ENCODE measurements at places on chromosomes 3 and 15. TPM values are rescaled to one million over a fixed set of nuclear protein-coding genes. Genes with fewer than 3 reads are reported as not detected.
A peak's percentile ranks its signal among the peaks of the same experiment; 100 is the strongest.

- H3K27me3 ChIP-seq, result no peaks in the 10 kb centered on the region
- H3K4me1 ChIP-seq, result peaks cover 21% of the 10 kb centered on the region
- H3K4me3 ChIP-seq, result peak within 1 kb of the TSS; percentile 94
- peak within 1 kb of the TSS; percentile 100 for H3K27ac ChIP-seq
- peaks cover 18% of the 10 kb centered on the region for H3K36me3 ChIP-seq
Observed at GRCh38 chr3:120742198-120742848, at the start of the genes GTF2E1 and RABL3. GTF2E1 (plus strand) TSS chr3:120742744; CDS start chr3:120750553, 7,809 bp downstream. RABL3 (minus strand) TSS chr3:120742516; CDS start chr3:120742507, 9 bp downstream.

DNA sequence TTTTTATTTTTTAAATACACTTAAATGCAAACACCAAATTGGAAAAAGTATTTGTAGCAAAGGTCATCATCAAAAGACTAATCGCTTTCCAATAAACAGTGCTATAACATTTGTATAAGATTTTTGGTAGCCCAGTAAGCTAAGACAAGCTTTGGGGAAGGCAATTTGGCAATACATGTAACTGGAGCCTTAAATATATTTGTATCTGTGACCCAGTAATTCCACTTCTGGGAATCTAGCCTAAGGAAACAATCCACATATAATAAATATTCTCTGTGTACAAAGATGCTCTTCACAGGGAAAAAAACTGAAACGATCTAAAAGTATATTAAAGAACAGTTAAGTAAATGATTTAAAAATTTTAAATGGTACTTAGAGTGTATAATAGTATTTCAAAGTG is 65.5 kb upstream of the TJP1 start:
- peaks cover 26% of the 10 kb centered on the region for H3K4me1 ChIP-seq
- no peak for DNase-seq
- peaks cover 13% of the 10 kb centered on the region for H3K27me3 ChIP-seq
- H3K36me3 ChIP-seq, result no peaks in the 10 kb centered on the region

- DNase-seq, result no peak
- H3K27ac ChIP-seq, result peak overlapping the region; percentile 99
- H3K4me3 ChIP-seq, result peak overlapping the region; percentile 97
Observed at GRCh38 chr3:196740481-196741248, 1.0 kb downstream of the PAK2 start.

- no peak for DNase-seq
- no peaks in the 10 kb centered on the region for H3K27me3 ChIP-seq
Observed at GRCh38 chr3:132318451-132318850, 1.2 kb downstream of the ACP3 start.

DNA sequence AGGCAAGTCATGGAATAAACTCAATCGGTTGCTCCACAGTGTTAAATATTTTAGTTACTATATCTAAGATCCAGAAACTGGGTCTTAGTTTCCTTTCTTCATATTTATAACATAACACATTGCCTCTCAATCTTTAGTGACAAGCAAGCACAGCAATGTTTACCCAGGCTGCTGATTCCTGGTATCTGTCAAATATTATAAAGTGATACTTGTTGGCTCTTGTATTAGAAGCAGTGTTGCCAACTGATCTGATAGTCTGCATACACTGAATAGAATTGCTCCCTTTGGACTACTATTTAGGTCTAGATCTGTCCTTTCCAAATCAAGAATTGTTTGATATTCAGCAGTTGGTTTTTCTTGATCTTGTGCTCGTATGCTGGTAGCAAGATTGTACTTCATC is 7.2 kb upstream of the HHLA2 start:
- peaks cover 4% of the 10 kb centered on the region for H3K36me3 ChIP-seq
- H3K4me3 ChIP-seq, result no peak overlapping the region
- no peaks in the 10 kb centered on the region for H3K27me3 ChIP-seq
- H3K4me1 ChIP-seq, result peaks cover 3% of the 10 kb centered on the region
- DNase-seq, result no peak

DNA sequence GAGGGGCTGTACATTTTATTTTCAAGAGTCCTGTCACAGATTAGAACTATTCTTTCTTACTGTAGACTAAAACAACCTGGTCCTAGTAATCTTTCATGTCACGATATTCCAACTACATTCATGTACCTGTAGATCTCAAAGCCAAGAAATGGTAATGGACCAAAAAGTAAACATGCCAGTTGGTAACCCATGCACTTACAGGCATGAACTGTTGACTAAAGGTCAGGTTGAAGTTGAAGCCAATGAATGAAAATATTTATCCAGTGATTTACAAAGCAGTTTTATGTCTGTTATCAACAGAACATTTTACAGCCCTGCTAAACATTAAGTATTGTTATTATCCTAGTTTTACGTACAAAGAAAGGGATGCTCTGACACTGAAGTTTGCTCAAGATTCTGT is 25.3 kb downstream of the LRRC57 start:
- H3K4me1 ChIP-seq, result no peaks in the 10 kb centered on the region
- H3K27me3 ChIP-seq, result no peaks in the 10 kb centered on the region
- no peak overlapping the region for H3K27ac ChIP-seq
- H3K4me3 ChIP-seq, result no peak overlapping the region
- DNase-seq, result no peak

DNA sequence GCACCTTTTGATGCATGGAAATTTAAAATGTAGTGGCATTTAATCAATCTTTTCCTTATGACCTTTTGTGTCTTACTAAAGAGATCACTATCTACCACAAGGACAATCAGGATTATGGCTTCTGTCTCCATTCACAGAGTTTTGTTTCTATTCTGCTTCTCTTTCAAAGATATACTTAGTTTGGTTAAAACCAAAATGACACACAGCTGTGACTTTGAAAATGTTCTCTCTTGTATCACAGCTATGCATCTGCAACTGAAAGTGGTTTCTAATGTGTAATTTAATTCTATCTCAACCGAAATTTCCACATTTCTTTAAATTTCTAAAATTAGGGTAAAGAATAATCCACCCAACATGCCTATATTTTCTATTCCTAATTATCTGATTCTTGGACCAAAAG is 27.7 kb downstream of the HLTF start:
- no peak overlapping the region for H3K4me3 ChIP-seq
- no peak for DNase-seq
- H3K36me3 ChIP-seq, result peaks cover 47% of the 10 kb centered on the region
- H3K27me3 ChIP-seq, result no peaks in the 10 kb centered on the region
- no peaks in the 10 kb centered on the region for H3K4me1 ChIP-seq

- no peak for DNase-seq
- no peak overlapping the region for H3K4me3 ChIP-seq
- H3K27ac ChIP-seq, result no peak overlapping the region
- no peaks in the 10 kb centered on the region for H3K36me3 ChIP-seq
Observed at GRCh38 chr3:30804984-30805383, 89.5 kb downstream of the GADL1 start.

DNA sequence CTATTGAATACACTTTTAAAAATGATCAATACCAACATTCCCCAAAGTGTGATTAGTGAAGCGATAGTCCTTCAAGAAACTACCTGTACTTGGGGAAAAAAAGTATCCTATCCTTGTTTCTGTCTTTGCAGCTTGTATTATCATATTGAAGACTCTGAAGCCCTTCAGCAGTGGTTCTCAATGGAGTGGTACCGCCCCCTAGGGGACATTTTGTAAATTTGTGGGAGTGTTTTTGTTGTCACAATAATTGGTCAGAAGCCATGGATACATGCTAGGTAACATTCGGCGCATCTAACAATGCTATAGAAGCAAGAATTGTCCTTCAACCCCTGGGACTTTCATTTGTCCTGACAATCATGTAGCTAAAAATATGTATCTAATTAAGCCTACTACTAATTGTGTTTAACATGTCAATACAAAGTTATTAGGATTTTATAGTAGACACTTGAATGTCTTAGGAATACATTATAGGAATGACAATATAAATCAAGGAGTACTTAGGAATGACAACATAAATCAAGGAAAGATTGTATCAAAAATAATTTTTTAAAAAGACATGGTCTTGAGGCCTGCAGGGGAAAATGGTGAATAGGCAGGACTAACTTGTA is 53.7 kb downstream of the NMD3 start:
- no peaks in the 10 kb centered on the region for H3K27me3 ChIP-seq
- no peak overlapping the region for H3K4me3 ChIP-seq
- no peak overlapping the region for H3K27ac ChIP-seq
- peaks cover 32% of the 10 kb centered on the region for H3K36me3 ChIP-seq
- no peak for DNase-seq

DNA sequence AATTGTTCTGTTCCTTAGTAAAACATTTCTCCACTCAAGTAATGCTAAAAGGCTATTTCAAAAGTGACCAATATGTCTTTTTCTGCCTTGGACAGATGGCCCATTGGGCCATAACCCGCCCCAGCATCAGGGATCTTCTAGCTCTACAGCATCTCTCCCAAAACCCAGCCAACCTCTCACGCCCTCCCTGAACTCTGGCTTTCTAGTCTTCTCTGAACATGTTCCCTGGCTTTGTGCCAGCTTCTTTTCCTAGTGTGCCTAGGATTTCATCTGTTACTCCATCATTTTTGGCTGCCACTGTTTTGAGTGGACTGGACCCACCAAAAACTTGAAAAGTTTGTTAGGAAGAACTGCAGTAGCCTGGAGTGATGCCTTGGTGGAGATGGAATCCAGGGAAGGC is 30.7 kb downstream of the TRPM1 start:
- no peaks in the 10 kb centered on the region for H3K4me1 ChIP-seq
- no peak overlapping the region for H3K27ac ChIP-seq
- no peaks in the 10 kb centered on the region for H3K36me3 ChIP-seq
- no peak overlapping the region for H3K4me3 ChIP-seq

- peak overlapping the region; percentile 99 for H3K27ac ChIP-seq
- H3K4me1 ChIP-seq, result peaks cover 31% of the 10 kb centered on the region
- no peak for DNase-seq
- peak overlapping the region; percentile 93 for H3K4me3 ChIP-seq
Observed at GRCh38 chr3:129182390-129183185, 1.1 kb downstream of the CNBP start.

Gene ZBED2
- not detected for total RNA-seq

Gene EID1
- total RNA-seq, result 143 TPM

Gene SLC38A3
- total RNA-seq, result 44.7 TPM

Gene RTP3
- total RNA-seq, result not detected

Gene MAN2A2
- total RNA-seq, result 117 TPM

Gene ZNF385D
- 0.47 TPM for total RNA-seq

Gene FRMD5
- 7.8 TPM for total RNA-seq

Gene CPA3
- not detected for total RNA-seq

Gene COL6A5
- total RNA-seq, result not detected

Gene INAFM2
- total RNA-seq, result 12.9 TPM

Gene OCA2
- 0.79 TPM for total RNA-seq

All from progenitor cell of endocrine pancreas (in vitro differentiated cells).